ENCODE measurements at places on chromosomes 3 and 15.

DNA sequence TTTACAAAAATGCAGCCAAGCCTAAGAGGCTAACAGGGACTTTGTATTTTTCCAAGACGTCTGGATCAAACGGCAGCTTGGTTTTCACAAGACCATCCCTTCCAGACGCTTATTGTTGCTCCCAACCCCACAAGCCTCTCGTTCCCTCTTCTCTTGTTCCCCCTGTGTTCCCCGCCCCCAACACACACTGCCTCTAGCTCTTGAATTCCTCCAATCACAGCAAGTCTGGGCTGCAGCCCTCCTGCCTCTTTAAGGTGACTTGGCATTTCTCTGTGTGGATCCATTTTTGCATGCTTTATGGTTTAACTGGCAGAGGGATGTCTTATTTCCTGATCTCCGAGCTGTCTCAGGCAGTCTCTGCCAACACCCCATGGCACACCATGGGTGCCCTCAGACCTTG lies 182.2 kb downstream of the ABHD5 start:
- no peak for DNase-seq

DNA sequence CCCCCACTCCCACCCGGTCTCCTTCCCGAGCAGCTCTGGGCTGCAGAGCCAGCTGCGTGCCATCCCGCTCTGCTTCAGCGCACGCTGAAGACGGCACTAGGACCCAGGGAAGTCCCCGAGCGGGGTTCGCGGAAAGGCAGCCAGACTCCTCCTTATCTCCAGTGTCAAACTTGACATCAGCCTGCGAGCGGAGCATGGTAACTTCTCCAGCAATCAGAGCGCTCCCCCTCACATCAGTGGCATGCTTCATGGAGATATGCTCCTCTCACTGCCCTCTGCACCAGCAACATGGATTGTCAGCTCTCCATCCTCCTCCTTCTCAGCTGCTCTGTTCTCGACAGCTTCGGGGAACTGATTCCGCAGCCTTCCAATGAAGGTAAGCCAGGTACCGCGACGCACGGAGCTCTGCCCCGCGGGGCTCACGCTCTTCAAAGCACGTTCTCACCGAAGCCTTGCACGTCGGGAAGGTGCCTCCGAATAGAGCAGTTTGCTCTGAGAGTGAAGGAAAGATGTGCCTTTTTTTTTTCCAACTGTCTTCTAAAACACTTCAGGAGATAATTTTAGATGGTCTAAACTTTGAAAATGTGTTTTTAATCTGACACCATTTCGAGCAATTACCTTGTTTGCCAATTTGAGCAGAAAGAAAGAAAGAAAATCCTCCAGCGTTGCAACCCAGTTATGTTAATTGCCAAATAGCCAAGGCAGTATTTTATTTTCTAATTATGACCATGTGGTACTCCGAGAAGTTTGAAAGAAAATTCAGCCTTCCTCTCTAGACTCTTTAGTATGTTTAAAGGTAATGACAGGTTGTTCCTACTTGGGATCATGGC lies at the start of gene EPHA3:
Gene EPHA3, plus strand, starts transcription at position 161 of the 830 bp plus-strand sequence. Its CDS starts 128 bp downstream, at position 289.
- DNase-seq: peak; percentile 69

DNA sequence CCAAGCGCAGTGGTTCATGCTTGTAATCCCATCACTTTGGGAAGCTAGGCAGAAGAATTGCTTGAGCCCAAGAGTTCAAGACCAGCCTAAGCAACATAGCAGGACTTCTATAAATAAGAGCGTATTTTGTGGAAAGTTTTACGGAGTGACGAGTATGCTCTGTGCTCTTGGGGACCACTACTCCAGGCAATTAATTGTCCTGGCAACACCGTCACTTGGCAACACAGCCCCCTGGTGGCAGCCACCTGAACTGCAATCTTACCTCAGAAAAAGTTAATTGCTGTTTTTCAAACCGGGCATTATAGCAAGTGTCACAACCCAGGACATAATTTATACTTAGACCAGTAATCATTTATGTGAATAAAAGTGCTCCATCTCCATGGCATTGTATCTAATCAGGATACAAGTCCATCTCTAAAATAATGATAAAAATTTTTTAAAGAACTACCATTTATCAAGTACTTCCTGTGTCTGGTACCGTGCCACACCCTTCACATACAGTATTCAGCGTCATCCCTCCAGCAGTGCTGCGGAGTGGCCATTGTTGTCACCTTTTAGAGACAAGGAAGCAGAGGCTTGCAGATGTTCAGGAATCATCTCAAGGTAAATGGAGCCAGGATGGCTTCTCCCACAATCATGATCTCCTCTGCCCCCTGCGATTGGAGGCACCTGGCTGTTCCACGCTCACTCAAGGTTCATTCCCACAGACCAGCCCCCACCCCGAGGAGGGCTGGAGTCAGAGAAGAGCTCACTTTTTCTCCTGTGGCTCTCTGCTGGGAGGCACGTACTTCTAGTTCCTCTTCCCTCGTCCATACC lies 34.5 kb downstream of the PLA2G4D start:
- no peak for DNase-seq

DNA sequence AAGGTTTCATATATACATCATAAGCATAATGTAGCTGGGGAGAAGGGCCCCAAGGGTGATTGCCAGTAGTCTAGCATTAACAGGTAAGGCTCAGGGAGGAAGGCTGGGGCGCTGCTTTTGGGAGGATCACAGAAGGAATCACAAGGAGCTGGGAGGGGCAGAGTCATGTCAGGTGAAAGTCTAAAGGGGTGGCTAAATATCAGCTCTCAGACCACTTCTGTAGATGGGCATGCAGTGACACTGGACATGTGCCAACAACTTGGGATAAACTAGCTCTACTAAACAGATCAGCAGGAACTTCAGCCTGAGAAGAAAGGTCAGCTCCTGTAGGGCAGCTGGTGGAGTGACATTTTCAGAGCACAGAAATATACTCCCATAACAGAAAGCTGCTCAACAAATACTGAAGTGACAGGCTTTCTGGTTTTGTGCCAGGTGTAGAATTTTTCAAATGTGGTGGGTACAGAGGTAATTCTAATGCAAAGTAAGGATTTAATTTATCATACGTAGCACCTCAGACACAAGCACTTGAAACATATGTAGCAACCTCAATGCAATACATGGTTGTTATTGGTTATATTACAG lies 79.4 kb downstream of the PEX5L start:
- DNase-seq: no peak

DNA sequence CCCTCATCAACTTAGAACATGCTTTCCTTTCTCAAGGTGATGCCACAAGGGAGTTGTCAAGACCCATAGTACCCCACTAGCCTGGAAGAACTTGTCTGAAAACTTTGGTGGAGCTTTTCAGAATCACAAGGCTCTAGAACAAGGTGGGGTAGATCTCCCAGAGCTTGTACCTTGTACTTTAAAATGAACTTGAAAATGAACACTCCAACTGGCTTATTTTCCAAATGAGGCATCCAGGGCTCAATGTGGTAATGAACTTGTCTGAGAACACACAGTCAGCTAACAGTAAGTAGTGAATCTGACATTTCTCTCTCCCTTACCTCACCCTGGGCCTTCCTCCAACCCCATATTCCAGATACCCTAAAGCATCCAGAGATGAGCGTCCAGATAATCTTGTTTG lies 81.8 kb upstream of the THBS1 start:
- DNase-seq: no peak

GRCh38 chr3:22606938-22607337 lies 596.2 kb upstream of the UBE2E2 start:
- DNase-seq: peak; percentile 88

GRCh38 chr3:50644561-50644960 lies 27.6 kb downstream of the MAPKAPK3 start:
- no peak for DNase-seq

GRCh38 chr3:126446791-126447190 lies 28.9 kb downstream of the ZXDC start:
- DNase-seq: no peak

GRCh38 chr15:64772488-64772887 lies 2.9 kb downstream of the RBPMS2 start:
- DNase-seq: no peak

- DNase-seq: peak; percentile 24
Measured at GRCh38 chr3:145854499-145854898, 306.5 kb downstream of the PLOD2 start.

GRCh38 chr3:49005998-49006397 lies 1.2 kb upstream of the WDR6 start:
- DNase-seq: no peak

DNA sequence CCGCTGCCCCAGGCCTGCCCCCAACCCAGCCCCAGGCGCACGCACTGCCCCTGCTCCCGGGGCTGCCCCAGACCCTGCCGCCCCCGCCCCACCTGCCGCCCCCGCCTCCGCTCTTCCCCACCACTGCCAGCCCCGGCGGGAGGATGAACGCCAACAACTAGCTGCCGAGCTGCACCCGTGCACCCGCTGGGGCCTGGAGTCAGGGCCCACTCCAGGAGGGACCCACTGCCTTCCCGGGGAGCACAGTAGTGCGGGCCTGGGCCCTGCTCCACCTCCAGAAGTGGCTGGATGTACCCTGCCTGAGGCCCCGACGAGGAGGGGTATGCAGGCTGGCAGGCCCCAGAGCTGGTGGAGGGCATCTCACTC lies 10.9 kb downstream of the ZBTB47 start:
- no peak for DNase-seq

DNA sequence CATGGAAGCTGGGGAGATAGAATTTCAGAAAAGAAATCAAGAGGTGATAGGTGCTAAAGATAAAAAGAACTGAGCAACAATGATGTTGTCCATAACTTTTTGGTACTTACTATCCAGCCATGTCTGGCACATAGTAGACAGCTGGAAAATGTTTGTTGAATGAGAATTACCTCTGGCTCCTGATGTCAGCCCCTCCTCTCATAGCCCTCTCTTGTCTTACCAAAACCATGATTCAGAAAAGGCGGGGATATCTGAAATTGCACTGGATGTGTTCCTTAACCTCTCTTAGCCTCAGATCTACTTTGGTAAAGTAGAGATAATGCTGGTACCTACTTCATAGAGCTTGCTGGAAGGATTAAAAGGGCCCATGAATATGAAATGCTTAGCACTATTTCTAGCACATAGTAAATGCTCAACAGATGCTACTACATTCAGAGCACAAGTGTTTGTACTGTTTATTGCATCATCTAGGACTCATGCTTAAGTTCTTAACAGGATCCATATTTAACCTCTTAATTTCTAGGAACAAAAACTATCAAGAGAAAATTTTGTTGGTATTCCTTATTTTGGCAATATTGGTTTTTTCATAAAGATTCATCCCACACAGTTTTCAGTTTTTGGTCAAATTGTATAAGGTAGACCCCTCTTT lies 780.9 kb upstream of the LMCD1 start:
- DNase-seq: no peak

GRCh38 chr3:169146866-169147237 lies 516.7 kb downstream of the MECOM start:
- DNase-seq: no peak

GRCh38 chr3:157107037-157107436 lies 52.9 kb downstream of the CCNL1 start:
- no peak for DNase-seq

DNA sequence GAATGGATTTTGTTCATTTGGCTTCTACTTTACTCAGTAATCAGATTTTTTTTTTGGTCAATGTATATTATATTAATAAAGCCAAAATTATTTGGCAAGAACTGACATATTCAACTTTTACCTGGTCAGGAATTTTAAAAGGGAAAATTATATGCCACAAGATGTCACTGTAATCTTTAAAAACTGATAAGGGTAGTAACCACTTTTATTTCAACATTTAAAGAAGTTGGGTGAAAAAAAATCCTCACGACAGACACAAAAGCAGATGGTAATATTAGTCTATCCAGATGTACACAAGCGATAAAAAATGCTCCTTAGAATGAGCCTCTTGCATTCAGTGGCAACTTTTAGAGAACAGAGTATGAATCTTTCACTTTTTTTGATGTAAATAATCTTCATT lies 101.9 kb downstream of the SERPINI1 start:
- no peak for DNase-seq

GRCh38 chr3:173371848-173372487 lies 25.6 kb upstream of the NLGN1 start:
- DNase-seq: peak; percentile 9

DNA sequence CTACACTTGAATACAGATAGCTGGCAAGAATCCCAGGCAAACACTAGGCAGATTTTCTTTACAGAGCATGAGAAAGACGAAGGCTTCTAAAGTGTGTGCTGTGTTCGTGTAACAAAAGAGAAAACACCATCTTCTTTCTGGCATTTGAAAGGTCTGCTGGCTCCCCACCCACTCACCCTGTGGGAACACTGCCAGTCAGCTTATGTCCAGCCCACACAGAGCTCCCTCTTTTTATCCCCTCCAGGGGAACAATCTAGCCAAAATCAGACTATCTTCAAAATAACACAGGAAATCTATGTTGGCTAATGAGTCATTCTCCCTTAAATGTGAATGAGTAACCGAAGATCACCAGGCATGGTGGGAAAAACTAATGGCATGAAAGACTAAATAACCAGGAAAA lies 45.6 kb upstream of the PAQR5 start:
- peak; percentile 77 for DNase-seq

- DNase-seq: no peak
Measured at GRCh38 chr3:192931825-192932224, 14.2 kb upstream of the MB21D2 start.
